ENCODE measurements at places on chromosomes 7 and 10. TPM values are rescaled to one million over a fixed set of nuclear protein-coding genes. Genes with fewer than 3 reads are reported as not detected.

CASP2 gene
- 17.4 TPM for total RNA-seq

HGF gene
- 0.33 TPM for total RNA-seq

OPN1SW gene
- not detected for total RNA-seq

NPY gene
- not detected for total RNA-seq

GALNT17 gene
- total RNA-seq, result not detected

CDK14 gene
- total RNA-seq, result 1.0 TPM

NDUFB8 gene
- 162 TPM for total RNA-seq

LRRTM3 gene
- not detected for total RNA-seq

NPC1L1 gene
- total RNA-seq, result not detected

HOGA1 gene
- total RNA-seq, result 0.26 TPM

CYP2C19 gene
- not detected for total RNA-seq

PTPRN2 gene
- 2.7 TPM for total RNA-seq

PTF1A gene
- not detected for total RNA-seq

PTN gene
- not detected for total RNA-seq

AQP1 gene
- 2.5 TPM for total RNA-seq

DEPP1 gene
- total RNA-seq, result 241 TPM

ELN gene
- total RNA-seq, result 12.4 TPM

ITPRID1 gene
- not detected for total RNA-seq

ACTL6B gene
- not detected for total RNA-seq

Measured in dermis lymphatic vessel endothelial cell (primary cell).